ENCODE measurements at places on chromosomes 6 and 20.

GRCh38 chr6:166169549-166170421 is 2.1 kb upstream of the TBXT start:
- DNase-seq = peak; percentile 31

- no peak for DNase-seq
These were observed 85.0 kb downstream of the SULF2 start for GRCh38 chr20:47700327-47700726.

GRCh38 chr20:39038495-39038894 is 76.4 kb downstream of the DHX35 start:
- no peak for DNase-seq

- DNase-seq = no peak
These were observed 54.0 kb upstream of the REV3L start for GRCh38 chr6:111536910-111537527.

DNA sequence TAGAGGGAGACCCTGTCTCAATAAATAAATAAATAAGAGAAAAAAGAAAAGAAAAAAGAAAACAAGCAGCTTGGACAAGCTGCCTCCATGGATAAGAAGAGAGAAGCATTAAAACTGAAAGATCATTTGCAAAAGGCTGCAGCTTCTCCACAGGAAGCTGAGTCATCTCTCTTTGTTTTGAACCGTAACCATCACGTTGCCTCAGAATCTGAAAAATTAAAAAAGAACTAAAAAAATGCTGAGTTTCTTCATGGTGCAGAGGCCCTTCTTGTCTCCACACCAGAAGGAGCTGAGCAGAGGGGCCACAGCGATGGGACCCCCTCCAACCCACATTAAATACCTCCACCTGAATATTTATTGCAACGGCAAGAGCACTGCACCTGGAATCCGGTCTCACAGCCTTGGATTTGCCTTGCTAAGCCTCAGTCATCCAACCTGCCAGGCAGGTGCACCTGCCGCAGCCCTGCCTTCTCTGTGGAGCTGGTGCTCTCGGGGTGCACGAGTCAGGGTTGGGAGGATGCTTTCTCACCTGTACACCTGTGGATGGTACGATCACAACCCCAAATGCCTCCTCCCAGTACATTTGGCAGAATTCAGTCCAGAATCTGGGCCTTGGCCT is 28.1 kb downstream of the TOX2 start:
- no peak for DNase-seq

GRCh38 chr6:153574231-153574630 is 443.1 kb upstream of the RGS17 start:
- DNase-seq = no peak

- no peak for DNase-seq
These were observed 61.6 kb downstream of the TIAM2 start for GRCh38 chr6:155056756-155057155.

DNA sequence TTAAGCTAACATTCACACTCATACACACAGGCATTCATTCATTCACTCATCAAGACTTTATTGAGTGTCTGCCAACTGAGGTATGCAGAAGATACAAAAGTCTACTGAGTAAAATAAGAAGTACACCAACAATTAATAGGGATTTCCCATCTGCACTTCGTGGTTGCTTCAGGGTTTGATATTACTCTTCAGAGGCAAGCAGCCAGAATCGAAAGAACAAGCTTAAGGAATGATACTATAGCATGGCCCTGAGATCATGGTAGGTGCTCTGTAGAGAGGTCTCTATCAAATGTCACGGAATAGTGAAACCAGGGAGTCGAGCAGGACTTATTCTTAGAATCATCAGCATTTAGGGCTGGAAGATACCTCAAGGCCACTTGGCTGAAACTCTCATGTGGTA is 135.4 kb downstream of the NRN1 start:
- DNase-seq = no peak

GRCh38 chr20:49892817-49893216 is 22.5 kb downstream of the SPATA2 start:
- no peak for DNase-seq

- no peak for DNase-seq
These were observed 82.3 kb upstream of the CLDN20 start for GRCh38 chr6:155181498-155181897.

- DNase-seq = no peak
These were observed 77.6 kb downstream of the RIN2 start for GRCh38 chr20:19835533-19836222.

DNA sequence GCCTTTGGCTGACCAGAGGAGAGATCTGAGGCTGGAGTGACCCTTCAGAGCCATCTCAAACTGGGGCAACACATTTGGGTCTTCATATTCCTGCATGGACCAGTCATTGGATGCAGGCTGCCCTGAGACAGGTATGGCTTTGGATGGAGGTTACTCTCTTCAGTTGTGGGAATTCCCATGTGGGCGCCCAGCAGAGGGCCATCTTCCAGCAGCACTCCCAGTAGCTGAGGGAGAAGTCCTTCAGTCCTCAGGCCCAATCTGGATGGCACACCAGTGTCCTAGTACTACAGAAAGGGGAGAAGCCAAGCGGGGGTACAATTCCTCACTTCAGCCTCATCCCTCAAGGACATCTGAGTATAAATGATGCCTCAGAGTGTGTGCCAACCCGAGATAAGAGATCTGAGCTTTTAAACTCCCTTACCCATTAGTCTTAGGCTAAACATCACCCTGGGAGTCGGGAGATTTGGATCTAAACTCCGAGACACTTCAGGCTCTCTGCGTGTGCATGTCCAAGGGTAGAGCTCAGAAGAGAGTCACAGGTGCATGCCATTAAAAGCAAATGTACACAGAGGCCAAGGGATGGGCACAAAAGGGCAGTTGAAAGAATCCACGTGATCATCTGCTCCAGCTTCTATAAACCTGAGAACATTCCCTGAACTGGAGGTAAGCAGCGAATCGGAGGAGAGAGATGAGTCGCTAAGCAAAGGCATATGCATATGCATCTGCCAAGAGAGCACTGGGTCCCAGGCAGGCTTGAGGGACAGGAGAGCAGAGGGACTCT is 204.6 kb downstream of the CD83 start:
- DNase-seq = no peak

GRCh38 chr6:48109944-48110343 is 1.1 kb downstream of the PTCHD4 start:
- DNase-seq = no peak

DNA sequence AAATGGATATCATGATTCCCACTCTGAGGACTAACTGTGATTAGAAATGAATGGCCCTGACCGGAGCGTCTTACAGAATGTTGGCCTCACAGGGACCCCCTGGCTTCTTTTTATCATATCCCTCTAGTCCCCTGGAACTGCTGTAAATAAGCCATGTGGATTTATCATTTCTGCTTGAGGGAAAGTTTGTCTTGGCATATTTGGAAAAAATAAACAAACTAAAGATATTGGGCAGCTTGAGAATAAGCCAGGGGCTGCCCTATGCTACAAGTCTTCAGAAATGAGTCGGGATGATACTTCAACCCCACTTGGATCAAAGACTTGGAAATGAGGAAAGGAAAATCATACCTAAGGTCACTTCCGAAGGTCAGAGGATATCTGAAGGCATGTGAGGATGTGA is 179.1 kb downstream of the THBS2 start:
- no peak for DNase-seq

- peak; percentile 73 for DNase-seq
These were observed 3.2 kb downstream of the TNFRSF6B start for GRCh38 chr20:63699466-63700198.

- peak; percentile 87 for DNase-seq
These were observed at the start of gene LY6G5C for GRCh38 chr6:31680226-31681134. Gene LY6G5C, minus strand, starts transcription at chr6:31681067. Its CDS starts 694 bp downstream, at chr6:31680373.

DNA sequence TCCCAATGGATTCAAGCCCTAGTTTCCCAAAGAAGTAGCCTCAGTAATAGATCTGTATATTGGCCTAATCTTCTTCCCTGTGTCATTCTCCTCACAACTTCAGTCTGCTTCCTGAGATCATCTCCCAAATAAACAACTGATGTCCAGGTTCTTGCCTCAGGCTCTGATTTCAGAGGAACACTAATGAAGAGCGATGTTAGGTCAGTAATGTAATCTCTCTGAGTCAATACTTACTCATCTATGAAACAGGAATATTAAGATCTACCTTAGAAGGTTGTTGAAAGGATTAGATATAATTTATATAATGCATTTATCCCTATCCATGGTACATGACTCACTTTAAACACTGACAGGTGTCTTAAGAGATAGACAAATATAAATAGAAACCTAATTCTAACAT is 246.0 kb upstream of the FLRT3 start:
- DNase-seq = no peak

DNA sequence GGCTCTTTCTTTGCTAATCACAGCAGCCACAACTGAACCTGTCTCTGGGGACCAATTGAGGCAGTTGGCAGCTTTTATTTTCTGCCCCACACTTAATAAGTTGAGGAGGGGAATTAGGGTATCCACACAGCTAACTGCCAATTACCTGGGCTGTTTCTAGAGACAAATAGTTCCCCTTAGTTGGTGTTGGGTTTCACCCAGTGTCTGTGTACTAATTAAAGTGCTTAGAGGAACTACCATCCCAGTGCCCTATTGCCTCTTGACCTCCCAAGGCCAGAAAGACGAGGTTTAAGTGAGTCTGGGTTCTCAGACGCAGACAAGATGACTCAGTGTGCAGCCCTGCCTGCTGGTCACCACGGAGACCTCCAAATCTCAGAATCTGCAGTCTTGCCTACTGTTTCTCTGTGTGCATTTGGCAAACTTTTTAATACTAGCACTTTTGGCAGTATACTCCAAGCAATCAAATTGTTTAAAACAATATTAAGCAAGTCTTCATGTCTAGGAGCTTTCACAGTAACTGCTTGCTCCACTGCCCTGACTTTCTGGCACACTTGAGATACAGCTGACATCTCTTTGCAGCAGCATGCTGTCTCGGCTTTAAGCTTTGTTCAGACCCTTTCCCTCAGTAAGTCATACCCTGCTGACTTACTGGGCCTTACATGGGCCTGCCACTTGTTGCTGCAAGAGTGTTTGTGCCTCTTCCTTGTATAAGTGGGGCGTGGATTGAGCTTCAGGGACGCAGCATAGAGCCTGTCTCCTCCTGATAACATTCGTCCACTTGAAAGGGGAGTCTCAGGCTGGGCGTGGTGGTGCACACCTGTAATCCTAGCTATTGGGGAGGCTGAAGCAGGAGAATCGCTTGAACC is 31.9 kb downstream of the STK35 start:
- DNase-seq = no peak

DNA sequence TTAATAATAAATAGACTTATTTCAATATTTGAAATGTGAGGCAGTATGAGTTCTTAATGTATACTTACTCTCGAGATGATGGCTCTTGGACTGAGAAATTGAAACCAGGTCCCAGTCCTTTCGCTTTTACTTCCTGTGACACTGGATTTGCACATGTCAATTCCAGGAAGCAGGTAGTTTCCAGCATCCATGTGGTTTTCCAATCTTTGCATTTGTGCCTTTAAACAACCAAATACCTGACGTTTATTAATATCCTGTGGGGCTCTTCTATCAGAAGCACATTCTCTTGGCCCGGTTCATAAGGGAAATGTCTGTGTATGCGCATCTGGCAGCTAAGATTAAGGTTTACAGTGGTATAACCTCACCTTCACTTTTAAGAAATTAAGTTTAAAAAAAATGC is 13.1 kb downstream of the UTRN start:
- DNase-seq = no peak

DNA sequence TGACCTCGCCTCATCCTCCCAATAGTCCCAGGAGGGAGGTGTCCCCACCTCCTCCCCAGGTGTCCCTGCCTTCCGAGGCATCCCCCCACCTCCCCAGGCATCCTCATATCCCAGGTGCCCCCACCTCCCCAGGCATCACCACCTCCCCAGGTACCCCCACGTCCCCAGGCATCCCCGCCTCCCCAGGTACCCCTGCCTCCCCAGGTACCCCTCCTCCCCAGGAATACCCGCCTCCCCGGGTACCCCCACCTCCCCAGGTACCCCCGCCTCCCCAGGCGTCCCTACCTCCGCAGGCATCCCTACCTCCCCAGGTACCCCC is 198.9 kb downstream of the SYNDIG1 start:
- DNase-seq = no peak

DNA sequence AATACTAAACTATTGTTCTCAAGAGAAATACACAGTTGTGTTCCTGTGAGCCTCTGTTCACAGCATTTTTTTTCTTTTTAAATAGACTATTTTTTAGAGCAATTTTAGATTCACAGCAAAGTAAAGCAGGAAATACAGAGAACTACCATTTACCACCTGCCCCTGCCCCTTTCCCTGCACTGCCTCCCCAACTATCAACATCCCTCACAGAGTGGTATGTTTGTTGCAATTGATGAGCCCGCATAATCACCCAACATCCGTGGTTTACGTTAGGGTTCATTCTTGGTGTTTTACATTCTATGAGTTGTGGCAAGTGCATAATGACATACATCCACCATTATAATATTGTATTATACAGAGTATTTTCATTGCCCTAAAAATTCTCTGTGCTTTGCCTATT is 71.6 kb upstream of the TNFAIP3 start:
- DNase-seq = no peak

GRCh38 chr6:2970753-2971419 is 481 bp downstream of the SERPINB6 start:
- DNase-seq = peak; percentile 87

GRCh38 chr6:73722318-73723060 is 26.5 kb downstream of the CD109 start:
- DNase-seq = no peak

GRCh38 chr6:80282913-80283554 is 176.6 kb downstream of the BCKDHB start:
- DNase-seq = no peak

- DNase-seq = no peak
These were observed 11.8 kb downstream of the JPH2 start for GRCh38 chr20:44174996-44175765.

DNA sequence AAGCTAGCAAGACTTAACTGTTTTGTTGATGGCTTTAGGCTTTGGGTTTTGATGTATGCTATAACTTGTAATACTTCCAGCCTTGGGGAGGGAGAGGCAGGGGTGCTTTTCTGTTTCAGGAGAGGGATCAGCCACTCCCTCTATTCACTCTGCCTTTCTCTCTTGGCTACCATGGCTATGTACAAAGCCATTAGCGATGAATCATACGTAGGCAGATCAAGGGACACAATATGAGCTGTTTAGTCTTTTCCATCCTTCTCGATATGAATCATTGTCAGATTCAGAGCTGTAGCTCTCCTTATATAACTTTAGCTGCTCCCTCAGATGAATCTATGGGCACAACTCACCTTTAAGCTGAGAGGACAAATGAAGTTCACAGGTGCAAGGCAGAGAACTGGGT is 230.6 kb downstream of the TSHZ2 start:
- DNase-seq = no peak

GRCh38 chr20:18390201-18390600 is 76.6 kb downstream of the DZANK1 start:
- DNase-seq = no peak

GRCh38 chr6:122484760-122485159 is 13.2 kb upstream of the SERINC1 start:
- DNase-seq = no peak

DNA sequence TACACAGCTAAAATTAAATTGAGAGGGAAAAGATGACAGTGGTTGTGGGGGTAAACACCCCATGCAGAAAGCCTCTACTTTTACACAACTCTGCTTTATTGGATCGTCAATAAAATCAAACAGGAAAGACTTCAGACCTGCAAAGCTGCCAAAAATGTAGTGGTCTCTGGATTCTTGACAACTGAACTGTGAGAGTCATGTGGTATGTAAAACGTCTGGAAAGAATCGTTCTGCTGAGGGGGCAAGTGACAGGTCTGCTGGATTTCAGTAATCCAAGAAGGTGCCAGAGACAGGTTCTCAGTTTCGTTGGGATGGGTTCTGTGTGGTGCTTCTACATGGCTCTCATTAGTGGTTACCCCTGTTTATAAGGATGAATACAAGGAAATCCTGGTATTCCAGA is 63.3 kb downstream of the TSPYL4 start:
- no peak for DNase-seq
